ENCODE measurements at places on chromosomes 5 and 9.

DNA sequence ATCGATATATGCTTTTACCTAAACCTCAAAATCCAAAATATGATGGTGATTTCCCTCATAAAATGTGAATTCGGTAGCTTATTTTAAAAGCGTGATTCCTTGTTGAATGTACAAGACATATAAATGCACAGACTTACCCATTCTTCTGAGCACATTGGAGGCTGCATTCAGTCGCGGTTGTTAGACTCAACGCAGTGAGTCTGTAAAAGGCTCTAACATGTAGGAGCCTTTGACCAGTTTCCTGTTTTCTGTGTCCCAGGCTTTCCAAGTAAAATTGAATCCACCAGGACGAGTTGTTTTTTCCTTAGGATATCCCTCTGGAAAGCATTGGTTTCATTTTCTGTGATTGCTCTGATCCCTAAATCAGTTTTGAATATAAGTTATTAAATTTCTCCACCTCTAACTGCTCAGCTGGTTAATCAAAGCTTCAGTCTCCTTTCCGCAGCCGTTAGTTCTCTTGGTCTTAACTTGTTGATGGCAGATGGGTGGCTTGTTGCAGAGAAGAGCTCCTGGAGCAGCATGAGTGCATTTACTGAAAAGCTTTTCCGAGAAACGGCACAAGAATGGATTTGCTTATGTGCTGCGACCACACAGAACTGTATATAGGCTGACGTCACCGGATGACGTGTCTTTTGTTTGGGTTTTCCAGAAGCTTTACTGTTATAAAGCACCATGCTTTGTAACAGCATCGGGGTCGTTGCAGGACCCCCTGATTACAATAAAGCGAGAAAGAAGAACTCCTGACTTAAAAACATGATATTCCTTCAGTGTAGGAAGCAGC, at the start of gene LRRTM2:
Gene LRRTM2 (minus strand): TSS at position 565 of the 781 bp plus-strand sequence. CDS start 424 bp downstream, at position 141.
- peak; percentile 81 for DNase-seq

GRCh38 chr9:78857373-78858225, 560.7 kb downstream of the PSAT1 start:
- DNase-seq, result no peak

GRCh38 chr9:87853876-87854579, 28.6 kb upstream of the SPATA31E1 start:
- no peak for DNase-seq

GRCh38 chr5:158484150-158484549, 615.6 kb downstream of the EBF1 start:
- DNase-seq, result no peak

GRCh38 chr9:93962561-93963440, 7.6 kb upstream of the BARX1 start:
- peak; percentile 36 for DNase-seq

- DNase-seq, result no peak
These were observed 124.8 kb upstream of the RAD23B start for GRCh38 chr9:107158321-107158720.

GRCh38 chr5:73388306-73388684, 60.3 kb downstream of the FOXD1 start:
- DNase-seq, result no peak

GRCh38 chr5:153979028-153979783, 59.5 kb downstream of the FAM114A2 start:
- DNase-seq, result no peak

DNA sequence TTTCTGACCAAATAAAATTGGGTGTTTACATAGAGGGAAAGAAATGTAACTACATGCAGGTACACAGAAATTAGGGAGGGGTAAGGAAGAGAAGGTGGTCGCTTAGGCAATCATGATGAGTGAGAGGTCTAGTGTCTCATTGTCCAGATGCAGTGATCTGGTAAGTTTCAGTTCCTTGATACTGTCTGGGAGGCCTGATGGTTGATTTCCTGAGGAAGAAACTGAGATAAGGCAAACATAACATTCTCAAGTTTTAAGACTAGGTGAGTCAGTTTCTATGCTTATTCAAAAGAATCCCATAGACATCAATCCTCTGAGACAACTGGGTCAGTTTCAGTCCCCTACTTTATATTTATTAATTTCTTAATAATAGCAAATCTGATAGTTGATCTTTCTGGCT, 843.3 kb upstream of the CDH10 start:
- no peak for DNase-seq

GRCh38 chr9:23255346-23255745, 570.7 kb downstream of the ELAVL2 start:
- no peak for DNase-seq

- DNase-seq, result peak; percentile 53
These were observed at the start of gene ACER2 for GRCh38 chr9:19408693-19409400. TSS of gene ACER2 (plus strand) at chr9:19409009. CDS start at chr9:19409085, 76 bp downstream.

- peak; percentile 41 for DNase-seq
These were observed 1576.5 kb downstream of the EFNA5 start for GRCh38 chr5:106094204-106094607.

DNA sequence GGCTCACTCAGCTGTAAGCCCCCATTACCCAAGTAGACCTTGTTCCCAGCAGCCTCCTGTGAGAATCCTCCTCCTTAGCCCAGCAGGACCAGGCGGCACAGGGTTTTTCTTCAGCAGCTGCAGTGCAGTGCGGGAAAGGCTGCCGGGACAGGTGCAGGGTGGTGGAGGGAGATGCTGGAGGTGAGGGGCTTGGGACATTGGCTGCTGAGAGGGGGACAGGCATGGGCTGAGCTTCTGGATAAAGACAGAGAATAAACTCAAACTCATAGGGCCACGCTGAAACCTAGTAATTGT, 174.7 kb downstream of the CACNA1B start:
- no peak for DNase-seq

DNA sequence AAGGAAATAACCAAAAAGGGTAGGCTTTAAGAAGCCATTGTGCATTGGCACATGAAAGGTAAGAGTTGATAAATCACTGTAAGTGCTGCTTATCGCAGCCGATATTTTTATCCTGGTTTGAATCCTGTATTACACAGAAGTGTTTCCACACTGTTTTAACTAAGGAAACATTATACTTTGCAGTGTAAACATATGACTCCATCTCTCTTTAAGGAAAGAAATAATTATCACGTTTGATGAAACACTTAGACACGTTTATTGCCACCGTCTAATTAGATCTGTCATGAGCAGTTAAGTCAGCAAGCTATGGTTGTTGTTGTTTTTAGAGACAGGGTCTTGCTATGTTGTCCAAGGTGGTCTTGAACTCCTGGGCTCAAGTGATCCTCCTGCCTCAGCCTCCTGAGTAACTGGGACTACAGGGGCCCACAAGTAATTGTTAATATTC, 85.7 kb upstream of the TNFAIP8 start:
- no peak for DNase-seq

- no peak for DNase-seq
These were observed 51.0 kb downstream of the TRPC7 start for GRCh38 chr5:136314302-136314701.

GRCh38 chr5:36876965-36877666, 547 bp downstream of the NIPBL start:
- no peak for DNase-seq

GRCh38 chr5:14417792-14418765, 163.5 kb upstream of the OTULINL start:
- DNase-seq, result no peak

DNA sequence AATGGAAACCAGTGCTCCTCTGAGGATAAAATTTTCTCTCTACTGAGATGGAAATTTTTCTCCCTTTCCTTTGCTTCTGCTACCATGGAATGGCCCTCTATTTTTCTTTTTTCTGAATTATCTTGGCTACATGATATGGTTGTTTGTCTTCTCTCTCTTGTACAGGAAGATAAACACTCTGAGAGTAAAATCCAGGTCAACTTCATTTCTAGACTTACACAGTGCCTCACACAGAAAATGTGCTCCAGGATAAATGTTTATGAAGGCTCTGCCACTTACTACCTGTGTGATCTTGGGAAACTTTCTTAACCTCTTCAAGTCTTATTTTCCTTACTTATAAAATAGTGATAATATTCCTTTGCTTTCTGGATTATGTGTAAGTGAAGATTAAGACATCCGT, 153.9 kb downstream of the PRELID2 start:
- no peak for DNase-seq

Data from retinal pigment epithelial cell (primary cell).